T-helper 22 cell (primary cell): ENCODE measurements at places on chromosomes 6 and 20.

- no peak for DNase-seq
These were observed 56.6 kb upstream of the TRAF3IP2 start for GRCh38 chr6:111662072-111662793.

DNA sequence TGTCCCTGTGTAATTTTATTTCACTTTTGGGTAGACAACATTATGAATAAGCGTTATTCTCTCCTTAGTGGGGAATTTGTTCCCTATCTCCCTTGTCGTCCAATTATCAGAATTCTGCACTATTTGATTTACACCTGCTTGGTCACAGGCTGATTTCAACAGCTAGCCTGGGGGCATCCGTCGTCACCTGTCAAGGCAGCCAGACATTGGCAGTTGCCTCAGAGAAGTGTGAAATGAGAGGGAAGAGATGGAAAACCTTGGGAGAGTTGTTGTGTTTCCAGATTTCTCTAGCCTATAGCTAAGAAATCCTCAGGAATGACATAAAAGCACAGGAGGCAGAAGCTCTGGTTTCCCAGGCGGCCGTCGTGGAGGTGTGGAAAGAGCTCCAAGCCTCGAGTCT is 891 bp upstream of the GHRH start:
- DNase-seq = no peak

DNA sequence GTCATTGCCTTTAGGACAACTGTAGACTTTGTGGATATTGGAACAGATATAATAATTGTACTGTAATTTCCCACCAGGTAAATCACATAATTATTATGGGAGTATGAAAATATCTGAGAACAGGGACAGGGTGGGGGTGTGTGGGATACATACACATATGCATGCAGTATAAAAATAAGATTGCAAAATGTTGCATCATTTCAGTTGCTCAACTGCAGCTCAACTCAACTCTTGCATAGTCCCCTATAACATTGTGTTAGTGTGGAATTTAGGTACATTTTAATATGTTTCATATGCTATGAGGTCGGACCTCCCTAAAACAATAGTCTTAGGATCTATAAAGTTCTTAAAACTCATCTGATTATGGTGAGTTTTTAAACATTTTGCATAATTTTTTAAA is 275.0 kb upstream of the FLRT3 start:
- DNase-seq = no peak

DNA sequence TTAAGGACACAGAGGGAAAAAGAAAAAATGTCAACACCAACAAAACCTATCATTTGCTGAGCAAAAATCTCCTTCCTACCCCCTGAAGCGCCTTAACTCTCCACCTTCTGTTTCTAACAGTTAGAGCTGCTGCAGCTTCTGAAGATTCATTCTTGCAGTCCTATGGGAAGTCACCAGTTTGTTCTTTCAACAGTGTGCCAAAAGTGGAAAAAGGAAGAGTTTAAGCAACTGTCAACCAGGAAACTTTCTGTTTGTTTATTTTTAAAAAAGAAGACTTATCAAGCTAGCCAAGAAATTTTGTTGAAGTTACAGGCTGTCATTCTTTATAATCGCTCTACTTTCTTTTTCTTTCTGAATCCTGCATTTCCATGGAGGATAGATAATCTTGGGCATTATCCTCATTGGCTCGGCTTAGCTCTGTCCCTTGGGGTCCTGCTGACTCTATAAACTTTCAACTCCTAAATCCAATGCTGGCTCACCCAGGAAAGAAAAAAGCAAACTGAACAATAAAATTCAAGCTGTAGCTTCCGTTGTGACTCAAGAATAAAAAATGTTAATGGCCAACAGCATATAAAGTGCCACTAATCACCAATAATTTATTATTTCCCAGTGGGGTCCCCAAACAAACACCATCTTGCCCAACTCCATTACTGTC is 172.8 kb upstream of the CITED2 start:
- no peak for DNase-seq

- no peak for DNase-seq
These were observed 11.4 kb upstream of the DOK5 start for GRCh38 chr20:54464003-54464402.

- no peak for DNase-seq
These were observed 33.3 kb upstream of the KIF16B start for GRCh38 chr20:16606468-16607070.

DNA sequence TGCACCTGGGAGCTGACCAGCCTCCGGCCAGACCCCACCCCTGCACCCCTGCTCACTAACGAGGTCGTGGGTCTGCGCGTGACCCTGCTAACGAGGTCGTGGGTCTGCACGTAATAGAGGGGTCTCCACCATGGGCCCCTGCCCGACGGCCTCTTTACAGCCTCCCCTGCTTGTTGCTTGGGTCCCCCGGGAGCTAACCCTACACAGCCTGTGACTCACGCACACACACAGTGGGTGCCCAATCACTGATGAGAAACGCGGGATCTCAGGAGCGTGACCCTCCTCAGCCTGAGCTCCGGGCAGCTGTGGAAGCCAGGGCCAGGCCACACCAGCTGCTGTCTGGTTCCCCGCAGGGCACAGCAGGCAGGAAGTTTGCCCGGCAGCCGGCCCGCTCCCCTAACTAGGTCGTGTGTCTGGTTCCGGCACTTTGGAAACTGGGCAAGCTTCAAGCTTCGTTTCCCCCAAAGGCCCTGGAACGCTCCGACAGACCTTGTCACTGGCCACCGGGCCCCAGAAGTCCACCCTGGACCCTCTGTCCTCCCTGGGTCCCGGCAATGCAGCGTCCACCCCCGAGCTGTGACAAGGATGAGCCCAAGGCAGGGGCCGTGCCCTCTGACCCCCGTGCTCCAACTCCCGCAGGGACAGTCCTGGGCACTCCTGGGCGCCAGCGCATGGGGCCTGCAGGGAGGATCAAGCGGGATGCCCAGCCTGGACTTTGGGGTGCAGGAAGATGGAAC is 767 bp downstream of the PTK6 start:
- no peak for DNase-seq

- no peak for DNase-seq
These were observed 1.7 kb downstream of the PREX1 start for GRCh38 chr20:48826069-48826468.

- no peak for DNase-seq
These were observed 16.2 kb downstream of the TMEM30A start for GRCh38 chr6:75268121-75268987.

DNA sequence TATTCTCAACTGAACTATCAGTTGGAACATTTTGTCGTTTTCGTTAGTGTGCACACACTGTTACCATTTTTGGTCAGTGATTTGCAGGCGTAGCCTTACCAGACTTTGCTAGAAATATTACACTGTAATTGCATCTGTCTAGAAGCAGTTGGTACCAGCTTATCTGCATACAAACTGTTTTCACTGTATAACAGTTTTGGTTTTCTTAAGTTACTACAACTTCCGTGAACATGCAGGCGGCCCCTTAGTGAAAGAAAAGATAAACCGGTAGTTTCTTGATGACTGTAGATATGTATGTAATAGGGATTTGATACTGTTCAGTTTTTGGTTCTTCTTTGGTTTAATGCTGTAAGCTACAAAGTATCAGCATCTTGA is 1.3 kb downstream of the DSTN start:
- DNase-seq = no peak

DNA sequence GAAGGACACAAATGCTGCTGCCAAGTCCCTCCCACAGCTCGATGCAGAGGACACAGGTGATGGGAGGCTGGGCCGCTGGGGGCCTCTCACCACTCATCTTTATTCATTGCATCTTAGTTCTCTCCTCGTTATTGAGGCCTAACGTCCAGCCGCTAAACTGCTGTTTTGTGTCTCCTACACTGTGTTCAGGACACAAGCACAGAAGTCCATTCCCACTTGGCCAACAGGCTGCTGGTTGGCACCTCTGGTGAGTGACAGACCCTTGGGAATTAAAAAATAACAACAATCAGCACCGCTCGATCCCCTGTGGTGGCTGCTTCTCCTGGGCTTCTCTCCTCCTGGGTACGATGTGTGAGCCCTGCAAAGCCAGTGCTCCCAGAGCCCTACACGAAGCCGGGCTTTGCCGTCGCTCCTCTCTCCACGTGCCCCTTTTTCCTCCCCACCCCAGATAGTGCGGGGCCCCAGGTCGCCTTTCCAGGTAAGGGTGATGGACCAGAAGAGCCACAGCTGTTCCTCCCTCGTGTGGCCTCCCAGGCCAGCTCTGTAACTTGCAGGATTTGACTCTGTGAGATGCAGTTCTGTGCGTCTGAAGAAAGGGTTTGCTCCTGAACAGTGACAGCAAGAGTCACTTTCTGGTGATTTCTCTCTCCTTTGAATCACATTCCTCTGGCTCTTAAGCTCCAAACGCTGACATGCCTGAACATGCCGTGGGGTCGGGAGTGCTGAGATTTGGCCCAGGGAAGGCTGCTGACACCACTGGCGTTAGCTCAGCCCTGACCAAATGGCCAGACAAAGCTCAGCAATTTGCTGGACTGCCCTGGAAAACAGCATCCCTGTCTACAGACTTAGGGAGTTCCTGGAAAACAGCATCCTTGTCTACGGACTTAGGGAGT is 59.3 kb downstream of the DLL1 start:
- DNase-seq = no peak

DNA sequence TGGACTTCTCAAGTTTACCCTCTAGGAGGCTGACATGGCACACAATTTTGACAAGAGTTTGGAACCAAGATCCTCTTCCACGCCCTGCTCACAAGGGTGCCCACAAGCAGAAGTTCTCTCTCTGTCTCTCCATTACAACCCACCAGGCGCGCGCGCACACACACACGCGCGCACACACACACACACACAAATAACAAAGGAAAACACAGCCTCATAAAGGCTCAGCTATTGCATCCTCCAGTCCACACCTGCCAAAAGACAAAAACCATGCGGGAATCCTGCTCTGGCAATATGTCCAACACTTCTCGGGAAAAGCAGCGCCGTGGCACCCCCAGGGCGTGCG is 870 bp downstream of the PAK5 start:
- DNase-seq = no peak

DNA sequence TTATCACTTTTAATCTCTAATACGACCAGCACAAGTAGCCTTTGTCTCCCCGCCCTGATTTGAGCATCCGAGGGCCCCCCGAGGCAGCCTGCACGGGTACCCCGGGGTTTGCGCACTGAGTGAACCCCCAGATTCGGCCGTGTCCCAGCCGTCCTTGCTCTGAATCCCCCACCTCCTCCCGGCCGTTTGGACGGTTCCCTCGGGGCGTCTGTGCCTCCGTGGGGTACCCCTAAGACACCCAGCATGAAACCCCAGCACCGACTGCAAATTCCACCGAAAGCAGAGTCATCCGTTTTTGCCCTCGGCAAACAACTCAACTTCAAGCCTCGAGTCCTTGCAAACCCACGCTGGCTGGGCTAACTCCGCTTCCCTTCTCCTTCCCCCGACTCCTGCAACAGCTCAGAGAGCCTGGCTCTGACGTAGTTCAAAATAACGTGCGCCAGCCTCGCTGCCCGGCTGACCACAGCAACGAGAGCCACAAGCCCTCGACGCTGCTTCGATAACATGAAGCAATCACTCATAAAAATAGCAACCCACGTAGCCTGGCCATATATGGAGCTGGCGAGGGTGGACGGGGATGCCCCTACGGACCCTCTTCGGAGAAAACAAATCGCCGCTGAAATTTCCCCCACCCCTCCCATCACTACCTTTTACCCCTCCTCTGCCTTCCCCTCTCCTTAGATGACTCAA is 764 bp upstream of the SNAP25 start:
- no peak for DNase-seq

- DNase-seq = no peak
These were observed 290.9 kb downstream of the FARS2 start for GRCh38 chr6:5552243-5552642.

GRCh38 chr6:167996424-167997199 is 859 bp upstream of the KIF25 start:
- DNase-seq = no peak

- DNase-seq = no peak
These were observed 169.3 kb downstream of the CD83 start for GRCh38 chr6:14286634-14287428.

- no peak for DNase-seq
These were observed 24.6 kb upstream of the ZNF133 start for GRCh38 chr20:18263723-18264122.

GRCh38 chr6:71387179-71387578 is 98.6 kb downstream of the OGFRL1 start:
- DNase-seq = no peak

- no peak for DNase-seq
These were observed 232.5 kb downstream of the LAMA2 start for GRCh38 chr6:129115471-129115870.

DNA sequence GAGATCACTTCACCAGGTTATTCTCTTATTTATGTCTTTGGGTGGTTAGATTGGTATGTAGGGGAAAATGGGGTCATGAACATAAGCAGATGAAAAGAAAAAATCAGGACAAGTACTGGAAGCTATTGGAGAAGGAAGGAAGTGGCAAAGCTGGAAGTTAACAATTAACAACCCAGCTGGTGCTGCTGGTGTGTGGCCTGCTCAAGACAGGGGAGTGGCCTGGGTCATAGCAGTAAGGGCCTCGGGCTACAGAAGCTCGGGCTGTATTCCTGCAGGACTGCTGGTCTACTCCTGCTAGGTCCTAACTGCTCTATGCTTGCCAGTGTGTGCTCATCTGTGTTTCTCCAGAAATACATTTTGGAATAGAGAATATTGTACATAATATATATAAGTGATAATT is 19.6 kb downstream of the MYLIP start:
- no peak for DNase-seq

GRCh38 chr6:54273214-54273820 is 34.9 kb upstream of the TINAG start:
- DNase-seq = no peak

- no peak for DNase-seq
These were observed 80.2 kb downstream of the GRM4 start for GRCh38 chr6:34065466-34066217.

GRCh38 chr6:1590580-1590979 is 19.1 kb upstream of the FOXC1 start:
- no peak for DNase-seq

GRCh38 chr6:158996856-158997255 is 3.1 kb downstream of the RSPH3 start:
- no peak for DNase-seq

DNA sequence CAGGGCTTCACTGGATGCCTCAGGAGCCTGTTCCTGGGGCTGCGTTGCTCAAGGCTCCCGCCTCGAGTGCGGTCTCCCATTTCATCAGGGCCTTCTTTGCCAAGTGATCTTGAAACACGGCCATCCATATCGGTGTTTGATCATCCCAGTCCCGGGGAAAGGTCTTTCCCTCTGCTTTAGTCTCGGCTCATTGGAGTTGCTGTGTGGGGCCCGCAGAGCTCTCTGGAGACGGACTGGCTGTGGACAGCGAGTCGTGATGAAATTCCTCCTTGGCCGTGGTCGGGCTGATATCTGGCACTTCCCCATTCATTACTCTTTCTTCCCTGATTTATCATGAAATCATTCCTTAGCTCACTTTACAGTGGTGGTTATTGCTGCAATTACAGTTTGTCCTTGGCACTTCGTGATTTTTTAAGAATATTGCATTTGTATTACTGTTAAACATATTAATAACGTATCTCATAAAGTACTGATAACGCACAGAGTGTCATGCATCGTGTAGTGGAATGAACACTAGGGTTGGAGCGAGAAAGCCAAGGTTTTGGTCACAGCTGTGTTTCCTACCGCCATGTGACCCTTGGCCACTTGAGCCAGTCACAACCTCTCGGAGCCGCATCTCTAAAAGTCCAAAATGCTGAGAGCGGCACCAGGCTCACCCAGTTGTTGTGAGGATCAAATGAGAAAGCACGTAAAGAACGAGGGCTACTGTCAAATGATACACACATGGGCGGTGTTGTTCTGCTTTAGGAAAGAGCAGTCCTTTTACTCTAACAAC is 71.8 kb downstream of the MTHFD1L start:
- no peak for DNase-seq

- DNase-seq = no peak
These were observed 110.0 kb downstream of the SAMD5 start for GRCh38 chr6:147618457-147618856.

GRCh38 chr6:353642-354614 is 37.6 kb upstream of the IRF4 start:
- DNase-seq = no peak
